ENCODE measurements at places on chromosomes 7 and 10. TPM values are rescaled to one million over a fixed set of nuclear protein-coding genes. Genes with fewer than 3 reads are reported as not detected.

Gene NSUN6
- total RNA-seq = 10.8 TPM

Gene CUZD1
- 0.79 TPM for total RNA-seq

Gene EPDR1
- 5.3 TPM for total RNA-seq

Gene NODAL
- total RNA-seq = not detected

Gene ATG9B
- total RNA-seq = 0.26 TPM

Gene KIAA1217
- total RNA-seq = 4.9 TPM

Gene MMP21
- not detected for total RNA-seq

Gene PSTK
- 3.7 TPM for total RNA-seq

Gene HOXA6
- total RNA-seq = not detected

Gene FLNC
- 0.64 TPM for total RNA-seq

Gene AOC1
- total RNA-seq = under 0.01 TPM

Gene MSMB
- 16.4 TPM for total RNA-seq

Gene SPDYE2B
- not detected for total RNA-seq

Gene ITGA8
- total RNA-seq = not detected

Gene UCMA
- total RNA-seq = not detected

Gene FZD1
- 4.1 TPM for total RNA-seq

Gene RNF148
- 0.26 TPM for total RNA-seq

Gene ALOX5
- 0.13 TPM for total RNA-seq

Gene TCAF2
- 2.3 TPM for total RNA-seq

Gene NRP1
- total RNA-seq = 21.6 TPM

Gene ITPRID1
- total RNA-seq = not detected

Gene LGI1
- total RNA-seq = not detected

Gene NRCAM
- total RNA-seq = 0.26 TPM

Gene LHFPL3
- not detected for total RNA-seq

Gene CFAP58
- total RNA-seq = 1.2 TPM

Gene SH2D4B
- under 0.01 TPM for total RNA-seq

Gene HOXA2
- not detected for total RNA-seq

Gene MARVELD1
- 3.6 TPM for total RNA-seq

Gene WNT8B
- total RNA-seq = not detected

Gene ZNF117
- 20.4 TPM for total RNA-seq

Gene SPRN
- total RNA-seq = not detected

Gene PLPP4
- 0.13 TPM for total RNA-seq

Gene ST8SIA6
- 0.53 TPM for total RNA-seq

Gene CCDC136
- 0.26 TPM for total RNA-seq

Gene CNTNAP2
- total RNA-seq = 0.26 TPM

Gene NXPH1
- total RNA-seq = not detected

Gene TMEM178B
- under 0.01 TPM for total RNA-seq

Gene SNCG
- total RNA-seq = 25.5 TPM

Gene ASB15
- total RNA-seq = not detected

Gene CPXM2
- total RNA-seq = under 0.01 TPM

Gene INMT
- total RNA-seq = 0.13 TPM

Gene STRIP2
- total RNA-seq = 5.2 TPM

Gene NPSR1
- total RNA-seq = not detected

Gene FGF8
- 0.26 TPM for total RNA-seq

Gene HOXA7
- total RNA-seq = not detected

Gene CDNF
- total RNA-seq = 1.3 TPM

Gene KIF20B
- total RNA-seq = 2.1 TPM

Gene PPP2R2D
- 34.2 TPM for total RNA-seq

Gene AZGP1
- 1.2 TPM for total RNA-seq

Gene FRAT1
- total RNA-seq = 1.5 TPM

Gene SFTPA1
- not detected for total RNA-seq

Gene CCL24
- not detected for total RNA-seq

Gene MGMT
- total RNA-seq = 19.3 TPM

Gene IFIT1
- total RNA-seq = 0.26 TPM

Gene MALRD1
- not detected for total RNA-seq

Gene GPR22
- not detected for total RNA-seq

All from bronchial epithelial cell (primary cell).